ENCODE measurements at places on chromosomes 5 and 9.

DNA sequence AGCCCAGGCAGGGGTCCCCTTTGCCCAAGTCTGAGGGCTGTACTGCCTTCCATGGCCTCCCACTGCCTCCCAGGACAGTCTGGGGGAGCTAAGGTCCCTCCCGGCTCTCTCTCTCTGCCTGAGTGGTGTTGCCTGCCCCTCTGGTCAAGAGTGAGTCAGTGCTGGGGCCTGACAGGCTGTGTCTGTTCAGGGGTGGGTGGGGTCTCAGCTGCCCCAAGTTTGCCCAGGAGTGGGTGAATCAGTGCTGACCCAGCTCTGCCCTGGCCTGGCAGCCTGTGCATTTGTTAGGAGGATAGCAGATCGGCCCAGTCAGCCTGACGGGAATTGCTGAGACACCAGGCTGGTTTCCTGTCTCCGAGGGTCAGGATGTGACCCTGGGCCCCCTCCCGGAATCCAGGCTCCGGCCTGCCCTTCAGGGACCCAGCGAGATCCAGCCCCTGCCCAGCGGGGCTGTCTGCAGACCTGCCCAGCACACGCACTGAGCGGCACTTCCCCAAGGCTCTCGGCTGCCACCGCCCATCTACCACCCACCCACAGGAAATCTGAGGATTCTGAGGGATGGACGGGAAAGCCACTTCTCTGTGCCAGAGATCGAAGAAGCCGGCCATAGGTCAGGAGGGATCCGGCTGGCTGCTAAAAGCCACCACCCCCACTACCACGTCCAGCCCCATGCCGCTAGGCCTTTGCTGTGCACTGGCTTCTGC lies 15.9 kb downstream of the ENG start:
- DNase-seq, result peak; percentile 98

GRCh38 chr9:114059047-114059803 lies 18.9 kb downstream of the AMBP start:
- DNase-seq, result no peak

DNA sequence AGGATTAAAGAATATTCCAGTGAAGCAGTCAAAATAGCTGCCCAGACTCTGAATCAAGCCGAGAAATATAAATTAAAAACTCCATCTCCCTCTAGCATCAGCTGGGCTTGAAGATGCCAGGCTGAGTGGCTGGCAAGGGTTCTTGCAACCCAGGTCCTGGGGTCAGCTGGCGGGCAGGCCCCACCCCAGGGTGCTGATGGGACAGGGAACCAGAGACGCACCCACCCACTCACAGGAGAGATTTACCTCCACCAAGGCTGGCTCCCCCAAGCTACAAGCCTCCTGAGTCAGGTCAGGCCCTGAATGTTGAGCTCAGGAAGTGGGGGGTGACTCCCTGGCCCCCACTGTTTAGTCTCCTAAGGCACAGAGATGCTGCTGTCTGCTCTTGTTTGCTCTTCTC lies 83.9 kb upstream of the HSPA9 start:
- no peak for DNase-seq

DNA sequence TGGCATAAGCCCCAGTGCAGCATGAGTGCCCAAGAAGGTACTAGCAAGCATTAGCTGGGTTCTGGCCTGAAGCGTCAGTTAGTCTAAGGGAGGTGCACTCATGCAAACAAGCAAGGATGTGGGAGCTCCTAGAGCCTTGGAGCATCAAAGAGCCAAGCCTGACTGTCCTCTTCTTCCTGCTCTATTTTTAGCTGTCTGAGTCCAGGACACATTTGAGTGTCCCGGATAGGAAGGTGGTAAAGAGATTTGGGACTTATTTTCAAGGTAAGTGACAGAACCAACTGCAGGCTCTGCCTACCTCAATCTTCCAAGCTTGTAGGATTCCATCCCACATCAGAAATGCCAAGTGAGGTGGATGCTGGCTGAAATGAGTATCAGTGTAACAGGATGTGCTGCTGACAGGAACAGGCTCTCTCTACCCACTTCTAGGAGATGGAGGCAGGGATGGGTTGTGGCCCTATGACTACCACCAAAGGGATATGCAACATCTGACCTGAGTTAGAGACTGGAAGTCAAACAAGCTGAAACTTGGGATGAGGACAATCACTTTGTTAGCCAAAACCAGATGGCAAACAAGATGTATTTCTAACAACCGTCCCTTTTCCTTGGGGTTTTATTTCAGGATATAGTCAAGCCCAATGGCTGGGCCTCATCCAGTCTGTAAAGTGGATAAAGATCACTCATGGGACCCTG lies 15.1 kb downstream of the MACROH2A1 start:
- DNase-seq, result no peak

DNA sequence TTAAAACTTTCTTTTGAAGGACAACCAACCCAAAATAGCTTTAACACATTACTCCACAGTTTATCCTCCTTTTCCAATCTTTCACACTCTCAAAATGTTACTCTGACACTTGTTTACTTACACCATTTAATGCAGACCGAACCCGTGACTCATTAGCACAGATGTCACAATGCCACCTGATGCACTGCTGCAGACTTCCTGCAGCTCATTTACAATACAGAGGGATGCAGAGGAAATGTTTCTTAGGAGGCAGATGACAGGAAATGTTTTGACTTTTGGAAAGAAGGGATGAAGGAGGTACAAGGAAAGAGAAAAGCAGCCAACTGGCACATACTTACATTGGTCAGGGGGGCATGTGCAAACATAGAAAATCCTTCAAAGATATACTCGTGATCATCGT lies 39.0 kb downstream of the DROSHA start:
- DNase-seq, result peak; percentile 12

- DNase-seq, result no peak
Measured at GRCh38 chr5:71737931-71738539, 19.0 kb downstream of the CARTPT start.

- peak; percentile 16 for DNase-seq
Measured at GRCh38 chr5:89372176-89372575, 489.2 kb upstream of the MEF2C start.

Measured in fibroblast of mammary gland (primary cell).